ENCODE measurements at places on chromosomes 7 and 10. TPM values are rescaled to one million over a fixed set of nuclear protein-coding genes. Genes with fewer than 3 reads are reported as not detected.

GRCh38 chr7:155951554-155952158 lies 139.4 kb upstream of the SHH start:
- peak; percentile 94 for ATAC-seq

DNA sequence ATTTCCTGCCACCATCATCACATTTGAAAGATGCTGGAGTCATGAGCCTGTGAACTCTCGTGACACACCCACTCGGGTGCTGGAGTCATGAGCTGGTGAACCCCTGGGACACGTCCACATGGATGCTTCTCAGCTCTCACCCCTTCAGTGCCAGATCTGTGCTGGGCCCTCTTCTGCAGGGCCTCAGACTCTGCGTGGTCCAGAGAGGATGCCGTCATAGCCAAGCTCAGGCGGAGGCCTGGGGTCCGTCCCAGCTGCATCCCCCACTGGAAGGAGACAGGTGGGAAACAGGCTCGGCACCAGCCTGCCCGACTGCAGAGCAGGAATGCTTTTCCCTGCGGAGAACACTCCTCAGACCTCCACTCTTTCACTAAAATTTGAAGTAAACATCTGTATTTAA lies 156.5 kb upstream of the PPP2R2D start:
- ATAC-seq: no peak

DNA sequence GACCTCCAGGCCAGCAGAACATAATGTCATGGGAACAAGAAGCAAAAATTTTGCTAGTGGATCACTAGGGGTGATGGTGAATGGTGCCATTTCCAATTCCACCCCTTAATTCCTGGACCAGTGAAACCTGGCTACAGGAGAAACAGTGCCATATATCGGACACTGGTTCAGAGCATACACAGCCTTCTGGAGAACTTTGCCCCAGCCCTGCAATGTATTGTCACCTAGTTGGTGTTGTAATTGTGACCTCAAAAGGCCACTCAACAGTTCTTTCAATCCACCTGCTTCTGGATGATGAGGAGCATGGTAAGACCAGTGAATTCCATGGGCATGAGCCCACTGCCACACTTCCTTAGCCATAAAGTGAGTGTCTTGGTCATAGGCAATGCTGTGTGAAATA lies 59.8 kb upstream of the AASS start:
- ATAC-seq: no peak

The NKX1-2 gene
- total RNA-seq: 0.16 TPM

DNA sequence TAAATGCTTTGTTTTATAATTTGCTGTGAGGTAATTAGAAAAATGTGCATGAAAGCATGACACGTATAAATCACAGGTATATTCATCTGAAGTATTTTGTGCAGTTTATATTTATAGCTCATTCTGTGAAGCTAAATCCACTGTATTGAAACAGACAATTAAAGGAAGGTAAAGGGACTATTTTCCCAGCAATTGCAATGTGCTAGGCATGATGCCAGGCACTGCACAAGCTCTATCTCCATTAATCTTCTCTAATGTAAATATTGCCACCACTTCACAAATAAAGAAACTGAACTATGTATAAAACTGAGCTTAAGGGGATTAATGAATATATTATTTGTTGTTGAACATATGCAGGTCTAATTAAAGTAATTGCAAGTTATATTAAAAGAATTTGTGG lies 1012.5 kb downstream of the NRG3 start:
- no peak for ATAC-seq

The AGBL3 gene
- 0.84 TPM for total RNA-seq

GRCh38 chr10:71073451-71074175 lies 138.8 kb upstream of the UNC5B start:
- no peak for ATAC-seq

The SPDYE1 gene
- total RNA-seq: not detected

GRCh38 chr7:123242467-123243092 lies 42.8 kb upstream of the SLC13A1 start:
- ATAC-seq: no peak

GRCh38 chr10:32234471-32234870 lies 112.5 kb downstream of the EPC1 start:
- ATAC-seq: no peak

- no peak for ATAC-seq
Observed at GRCh38 chr7:81195033-81195432, 276.2 kb upstream of the SEMA3C start.

The POM121 gene
- total RNA-seq: 23.4 TPM
